Activated naive CD8-positive, alpha-beta T cell treated with anti-CD3 and anti-CD28 coated beads, Interleukin-2, amount 50 U/mL, for 24 hours (primary cell): ENCODE measurements at places on chromosomes 11 and 22.

GRCh38 chr11:46235777-46236688, 41.4 kb upstream of the CREB3L1 start:
- no peak for DNase-seq

DNA sequence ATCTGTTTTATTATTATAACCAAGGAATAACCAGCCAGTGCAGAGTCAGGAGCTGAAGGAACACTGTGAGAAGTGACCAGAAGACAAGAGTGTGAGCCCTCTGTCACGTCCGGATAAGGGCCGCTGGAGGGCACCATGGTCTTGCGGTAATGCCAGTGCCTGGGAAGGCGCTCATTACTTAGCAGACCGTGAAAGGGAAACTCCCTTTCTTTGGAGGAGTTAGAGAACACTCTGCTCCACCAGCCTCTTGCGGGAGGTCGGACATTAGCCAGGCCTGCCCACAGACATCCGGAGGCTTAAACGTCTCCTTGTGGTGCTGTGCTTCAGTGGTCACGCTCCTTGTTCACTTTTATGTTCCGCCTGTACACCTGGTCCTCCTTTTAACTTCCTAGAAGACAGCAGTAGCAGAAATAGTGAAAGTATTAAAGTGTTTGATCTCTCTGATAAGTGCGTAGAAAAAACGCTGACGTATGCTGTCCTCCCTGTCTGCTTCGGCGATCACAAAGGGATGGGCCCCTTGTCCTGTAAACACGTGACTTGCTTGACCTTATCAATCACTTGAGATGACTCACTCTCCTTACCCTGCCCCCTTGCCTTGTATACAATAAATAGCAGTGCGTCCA, 120.6 kb upstream of the LMO1 start:
- no peak for DNase-seq

- DNase-seq: no peak
Observed at GRCh38 chr22:44597616-44598015, 99.6 kb upstream of the RTL6 start.

GRCh38 chr11:93444617-93445073, 98.5 kb downstream of the SMCO4 start:
- DNase-seq: peak; percentile 2

- peak; percentile 14 for DNase-seq
Observed at GRCh38 chr22:33921525-33922348, 1.5 kb upstream of the LARGE1 start.

GRCh38 chr22:20056161-20056560, 23.9 kb upstream of the DGCR8 start:
- DNase-seq: no peak

DNA sequence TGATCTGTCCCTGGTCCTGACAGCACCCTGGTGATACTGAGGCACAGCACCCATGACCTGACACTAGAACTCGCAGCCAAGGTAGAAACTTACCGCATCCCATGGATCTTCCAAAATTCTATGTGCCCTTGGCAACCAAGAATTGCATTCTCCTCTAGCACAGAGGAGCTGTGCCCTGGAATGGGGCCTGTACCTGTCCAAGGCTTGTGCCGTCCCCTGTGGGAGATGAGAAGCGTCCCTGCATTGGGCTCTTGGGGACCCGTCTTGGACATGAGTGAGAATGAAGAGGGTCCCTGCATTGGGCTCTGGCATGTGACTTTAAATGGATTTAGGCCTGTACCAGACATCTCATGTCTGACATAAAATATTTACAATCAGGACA, 67.1 kb downstream of the GGTLC2 start:
- DNase-seq: no peak
